ENCODE measurements at places on chromosomes 3 and 15. TPM values are rescaled to one million over a fixed set of nuclear protein-coding genes. Genes with fewer than 3 reads are reported as not detected.

GOLGA8B gene
- total RNA-seq = 10.3 TPM

DNA sequence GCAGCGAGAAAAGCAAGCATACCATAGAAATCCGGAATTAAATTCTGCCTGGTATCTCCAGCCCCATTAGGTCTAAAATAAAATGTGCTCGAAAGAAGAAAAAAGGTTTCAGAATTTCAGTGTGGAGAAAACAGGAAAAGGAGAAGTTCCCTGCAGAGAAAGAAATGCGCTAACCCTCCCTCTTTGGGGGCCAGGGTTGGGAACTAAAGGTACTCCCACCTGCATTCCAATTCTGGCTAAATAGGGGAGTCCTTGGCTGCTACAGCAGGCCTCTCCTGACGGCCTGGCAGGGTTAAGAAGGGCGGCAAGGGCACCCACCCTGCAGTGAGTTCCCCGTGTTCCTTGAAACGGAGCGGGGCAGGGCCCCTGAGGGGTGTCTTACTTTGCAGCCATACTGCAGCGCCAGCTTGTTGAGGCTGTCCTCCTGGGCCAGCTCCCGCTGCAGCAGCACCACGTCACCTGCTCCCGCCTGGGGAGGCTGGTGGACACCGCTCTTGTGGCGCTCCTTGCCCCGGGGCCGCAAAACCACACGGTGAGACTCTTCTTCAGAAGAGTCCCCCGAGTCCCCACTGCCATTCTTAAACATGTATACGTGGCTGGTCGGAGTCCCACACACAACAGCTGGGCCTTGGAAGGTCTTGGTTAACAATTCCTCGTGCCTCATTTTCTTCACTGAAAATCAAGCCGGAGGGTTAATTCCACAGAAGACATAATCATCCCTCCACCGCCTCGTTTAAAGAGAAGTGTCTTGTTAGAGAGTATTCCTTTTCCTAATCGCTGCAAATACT lies 1.7 kb downstream of the LYSMD4 start:
- peak; percentile 45 for DNase-seq

GRCh38 chr15:62823561-62823960 lies 219.0 kb upstream of the TPM1 start:
- DNase-seq = no peak

- no peak for DNase-seq
These were observed 262.4 kb downstream of the NLGN1 start for GRCh38 chr3:173659972-173660371.

LRRC3B gene
- total RNA-seq = 0.10 TPM

DNA sequence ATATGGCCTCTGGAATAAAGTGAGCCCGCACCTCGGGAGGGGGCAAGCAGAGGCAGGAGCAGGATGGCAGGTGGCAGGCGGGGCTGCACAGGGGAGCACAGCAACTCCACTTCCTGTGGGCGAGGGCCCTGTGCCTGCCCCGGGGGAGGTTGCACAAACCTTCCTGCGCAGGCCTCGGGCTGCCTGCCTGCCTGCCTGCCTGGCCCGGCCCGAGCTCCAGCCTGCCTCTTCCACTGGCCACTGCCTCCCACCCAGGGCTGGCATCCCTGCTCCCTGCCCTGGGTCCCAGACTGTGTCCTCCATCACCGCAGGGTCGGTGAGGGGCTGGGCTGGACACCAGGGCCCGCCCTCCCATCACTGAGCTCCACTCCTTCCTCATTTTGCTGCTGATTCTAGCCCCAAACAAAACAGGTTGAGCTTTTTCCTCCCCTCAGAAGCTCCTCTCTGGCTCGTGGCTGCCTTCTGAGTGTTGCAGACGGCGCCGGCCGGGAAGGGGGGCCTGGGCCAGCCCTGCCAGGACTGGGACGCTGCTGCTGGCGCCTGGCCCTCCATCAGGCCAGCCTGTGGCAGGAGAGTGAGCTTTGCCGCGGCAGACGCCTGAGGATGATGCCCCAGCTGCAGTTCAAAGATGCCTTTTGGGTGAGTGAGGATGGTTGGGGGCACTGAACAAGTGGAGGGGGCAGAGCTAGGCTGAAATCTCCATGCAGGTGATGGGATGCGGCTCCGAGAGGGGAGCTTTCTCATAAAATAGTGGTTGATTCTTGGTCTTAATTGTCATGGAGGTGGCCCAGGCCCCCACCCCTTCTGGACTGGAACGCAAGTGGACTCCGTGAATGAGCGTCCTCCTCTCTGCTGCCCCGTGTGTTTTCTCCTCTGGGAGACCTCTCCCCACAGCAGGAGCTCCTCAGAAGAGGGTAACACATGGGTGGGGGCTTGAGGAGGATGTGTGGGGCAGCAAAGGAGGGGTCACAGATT lies at the start of gene PSTPIP1:
Gene PSTPIP1, plus strand, starts transcription at position 156 of the 975 bp plus-strand sequence. Its CDS starts 448 bp downstream, at position 604.
- DNase-seq = peak; percentile 70

GRCh38 chr15:58258501-58259292 lies 120.5 kb downstream of the AQP9 start:
- DNase-seq = no peak

GRCh38 chr3:125107363-125107762 lies 51.6 kb upstream of the HEG1 start:
- no peak for DNase-seq

All from left ventricle myocardium superior (tissue), 1 donor.